ENCODE measurements at places on chromosomes 3 and 15.

- no peak for DNase-seq
Measured at GRCh38 chr3:104909721-104910120, 457.0 kb upstream of the ALCAM start.

DNA sequence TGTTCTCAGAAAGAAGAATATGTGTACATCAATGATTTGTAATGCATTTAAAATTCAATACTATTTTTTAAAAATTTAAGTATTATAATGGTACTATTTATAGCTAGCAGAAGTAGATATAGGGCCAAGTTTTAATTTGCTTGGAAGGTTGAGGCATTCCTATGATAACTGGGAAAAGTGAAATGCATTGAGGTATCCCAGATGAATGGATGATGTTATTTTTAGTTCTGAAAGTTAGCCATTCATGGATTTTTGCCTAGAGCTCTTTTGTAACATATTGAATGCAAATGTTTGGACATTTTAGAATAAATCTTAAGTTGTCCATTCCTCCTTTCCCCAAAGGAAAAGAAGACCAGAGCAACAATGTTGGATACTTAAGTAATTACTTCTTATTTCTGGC, 47.6 kb downstream of the GAP43 start:
- DNase-seq, result peak; percentile 49

DNA sequence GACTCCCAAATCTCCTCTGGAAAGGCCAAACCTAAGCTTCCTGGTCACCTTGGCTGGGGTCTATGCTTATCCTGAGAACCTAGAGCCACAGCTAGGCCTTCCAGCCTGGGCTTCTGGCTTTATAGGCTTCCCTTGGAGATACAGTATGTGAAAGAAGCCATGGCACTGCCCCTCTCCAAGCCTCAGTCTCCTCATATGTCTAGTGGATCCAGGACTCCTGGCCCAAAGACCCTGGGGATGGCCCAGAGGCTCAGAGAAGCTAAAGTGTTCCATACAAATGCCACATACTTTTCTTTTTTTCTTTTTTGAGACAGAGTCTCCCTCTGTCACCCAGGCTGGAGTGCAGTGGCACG, 8.6 kb downstream of the ACAA1 start:
- no peak for DNase-seq

GRCh38 chr15:51237816-51238215, 100.6 kb downstream of the CYP19A1 start:
- no peak for DNase-seq

DNA sequence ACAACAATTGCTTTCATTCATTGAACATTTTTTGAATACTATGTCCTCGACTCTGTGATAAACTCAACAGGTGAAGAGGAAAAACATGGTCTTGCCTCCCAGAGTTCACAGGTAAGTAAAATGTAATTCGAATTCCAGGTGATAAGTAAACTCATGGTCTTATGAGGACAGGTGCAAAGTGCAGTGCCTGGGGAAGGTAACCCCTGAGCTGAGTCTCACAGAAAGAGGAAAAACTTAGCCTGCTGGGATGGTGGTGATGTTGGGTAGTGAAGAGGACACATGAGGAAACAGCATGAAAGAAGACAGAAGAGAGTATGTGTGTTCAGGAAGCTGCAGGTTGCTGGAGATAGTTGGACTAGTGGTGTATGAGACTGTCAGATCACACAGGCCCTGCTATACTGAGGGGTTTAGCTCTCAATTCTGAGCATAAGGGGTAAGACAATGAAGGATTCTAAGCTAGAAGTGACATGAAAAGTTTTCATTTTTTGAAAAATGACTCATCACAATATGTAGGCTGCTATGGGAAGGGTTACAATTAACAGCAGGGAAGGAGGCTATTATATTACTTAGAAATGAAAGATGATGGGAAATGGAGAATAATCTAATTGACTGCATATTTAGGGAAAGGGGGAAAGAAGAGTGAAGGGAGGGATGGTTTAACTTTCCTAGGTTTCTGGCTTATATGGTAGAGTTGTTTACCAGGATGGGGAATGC, 111.3 kb downstream of the ISL2 start:
- no peak for DNase-seq

- peak; percentile 10 for DNase-seq
Measured at GRCh38 chr15:52006702-52007340, 12.2 kb upstream of the MAPK6 start.

GRCh38 chr3:144097163-144097562, 125.5 kb downstream of the DIPK2A start:
- no peak for DNase-seq

- peak; percentile 57 for DNase-seq
Measured at GRCh38 chr3:189714991-189715961, 84.1 kb downstream of the TP63 start.

DNA sequence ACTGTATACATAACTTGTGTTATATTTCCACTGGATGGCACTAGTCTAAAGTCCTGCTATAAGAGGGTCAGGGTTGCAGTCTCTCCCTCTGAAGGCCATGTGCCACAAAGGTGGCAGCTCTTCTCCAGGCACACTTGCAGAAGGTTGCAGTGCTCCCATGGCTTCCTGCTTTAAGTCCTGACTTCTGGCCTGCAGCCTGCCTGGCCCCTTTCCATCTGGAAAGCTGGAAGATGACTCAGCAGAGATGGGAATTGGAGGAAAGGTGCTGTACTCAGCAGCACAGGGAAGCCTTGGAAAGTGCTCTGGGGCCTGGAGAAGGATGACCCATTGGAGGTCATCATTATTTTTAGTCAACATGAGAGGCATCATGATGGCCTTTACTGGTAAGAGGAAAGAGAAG, 40.9 kb upstream of the MRPL3 start:
- no peak for DNase-seq

DNA sequence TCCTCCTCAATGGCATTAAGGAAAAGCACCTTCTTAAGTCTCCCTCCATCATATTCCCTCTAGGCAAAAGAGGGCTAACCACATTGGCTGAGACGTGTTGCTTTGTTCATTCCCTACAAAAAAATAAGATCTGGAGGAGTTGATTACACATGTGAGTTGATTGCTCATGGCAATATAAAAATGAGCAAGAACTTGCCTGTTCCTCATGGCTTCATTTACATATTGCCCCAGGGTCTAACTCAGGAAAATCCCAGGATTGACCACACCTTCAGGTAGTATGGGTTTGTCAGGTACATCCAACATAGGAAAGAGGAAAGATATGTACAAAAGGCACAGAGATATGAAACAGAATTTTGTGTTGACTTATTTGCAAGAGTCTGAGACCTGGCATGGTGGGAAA, 35.5 kb downstream of the NFKBIZ start:
- no peak for DNase-seq

- DNase-seq, result no peak
Measured at GRCh38 chr3:116059421-116060096, 385.7 kb downstream of the LSAMP start.

DNA sequence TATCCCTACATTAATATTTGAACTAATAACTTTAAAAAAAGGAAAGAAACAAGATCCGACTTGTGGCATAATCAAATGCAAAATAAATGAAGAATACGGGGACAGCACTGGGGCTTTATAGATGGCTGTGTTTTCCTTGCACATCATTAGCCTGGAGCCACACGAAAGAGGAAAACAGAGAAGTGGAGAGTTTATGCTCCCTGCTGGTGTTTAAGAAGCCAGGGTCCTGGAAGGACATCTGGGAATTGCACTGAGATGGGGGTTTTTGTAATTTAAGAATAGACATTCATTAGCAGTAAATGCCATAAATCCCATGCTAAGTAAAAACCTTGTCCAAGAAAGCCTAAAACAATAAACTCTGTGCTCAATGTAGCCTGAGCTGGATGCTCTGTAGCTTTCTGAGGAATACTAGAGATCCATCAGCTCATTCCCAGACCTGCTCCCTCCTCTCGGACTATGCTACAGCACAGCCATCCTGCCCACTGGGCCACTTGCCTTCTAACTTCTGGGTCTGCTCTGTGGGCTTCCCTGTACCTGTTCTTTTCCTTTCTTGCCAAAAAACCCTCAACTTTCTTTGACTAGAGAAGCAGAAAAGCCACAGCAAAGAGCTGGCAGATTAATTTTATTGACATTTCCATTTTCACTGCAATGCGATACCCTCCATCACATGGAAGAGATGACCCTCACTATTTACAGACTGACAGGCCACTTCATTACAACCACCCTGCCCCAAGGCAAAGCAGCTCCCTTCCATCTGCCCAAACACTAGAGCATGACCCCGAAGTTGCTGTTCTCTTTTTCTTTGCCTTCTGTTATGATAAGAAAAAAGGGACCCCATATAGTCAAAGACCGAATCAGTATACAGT, 62.3 kb downstream of the MEIS2 start:
- DNase-seq, result no peak

- DNase-seq, result no peak
Measured at GRCh38 chr3:54527953-54528352, 399.9 kb downstream of the LRTM1 start.

DNA sequence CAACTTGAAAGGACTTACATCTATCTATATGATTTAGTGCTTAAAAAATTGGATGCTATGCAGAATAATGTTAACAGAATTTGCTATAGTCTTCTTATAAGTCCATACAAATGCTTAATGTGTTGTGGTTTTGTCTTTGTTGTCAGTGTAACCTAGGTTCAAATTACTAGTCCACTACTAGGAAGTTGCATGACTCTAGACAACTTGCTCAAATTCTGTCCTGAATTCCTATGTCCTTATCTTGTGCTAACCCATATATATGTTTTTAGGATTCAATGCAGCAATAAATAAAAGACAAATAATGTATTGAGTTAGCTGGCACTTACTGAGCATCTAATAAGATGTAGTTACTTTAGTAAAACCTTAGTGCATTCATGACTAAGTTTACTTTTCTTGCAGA, 276.5 kb upstream of the KCNMB2 start:
- no peak for DNase-seq

DNA sequence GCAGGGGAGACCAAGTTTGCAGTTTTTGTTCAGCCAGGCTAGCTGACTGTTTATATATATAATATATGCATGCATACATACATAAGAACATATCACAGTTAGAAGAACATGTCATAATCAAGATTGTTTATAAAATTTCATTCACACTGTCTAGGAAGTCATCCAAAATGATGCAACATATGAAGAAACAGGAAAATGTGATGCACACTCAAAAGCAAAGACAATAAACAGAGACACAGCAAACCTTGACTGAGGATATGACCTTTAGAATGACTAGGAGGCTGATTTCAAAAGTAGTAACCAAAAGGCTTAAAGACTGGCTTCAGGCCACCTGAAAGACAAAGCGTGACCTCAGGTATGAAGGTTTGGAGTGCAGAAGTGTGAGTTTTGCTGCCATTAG, 166.2 kb upstream of the NDN start:
- no peak for DNase-seq

- DNase-seq, result no peak
Measured at GRCh38 chr3:50203809-50204803, 965 bp upstream of the SLC38A3 start.

- DNase-seq, result no peak
Measured at GRCh38 chr15:87527416-87527815, 729.1 kb downstream of the NTRK3 start.

DNA sequence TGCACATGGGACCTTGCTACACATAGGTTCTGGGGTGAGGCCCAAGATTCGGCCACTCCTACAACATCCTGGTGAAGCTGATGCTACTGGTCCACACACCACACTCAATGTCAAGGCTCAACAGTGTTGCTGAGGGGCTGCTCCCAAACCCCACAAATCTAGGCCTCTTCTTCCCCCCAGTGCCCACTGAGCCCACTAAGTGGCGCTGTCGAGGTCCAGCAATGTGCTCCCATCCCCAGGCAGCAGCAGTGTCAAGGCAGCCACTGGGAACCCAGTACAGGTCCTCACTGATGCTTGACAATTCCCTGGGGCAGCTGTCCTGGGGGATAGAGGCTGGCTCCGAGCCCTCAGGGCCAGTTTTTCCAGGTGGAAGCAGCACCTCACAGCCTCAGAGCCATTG, 21.5 kb downstream of the SCN5A start:
- no peak for DNase-seq

DNA sequence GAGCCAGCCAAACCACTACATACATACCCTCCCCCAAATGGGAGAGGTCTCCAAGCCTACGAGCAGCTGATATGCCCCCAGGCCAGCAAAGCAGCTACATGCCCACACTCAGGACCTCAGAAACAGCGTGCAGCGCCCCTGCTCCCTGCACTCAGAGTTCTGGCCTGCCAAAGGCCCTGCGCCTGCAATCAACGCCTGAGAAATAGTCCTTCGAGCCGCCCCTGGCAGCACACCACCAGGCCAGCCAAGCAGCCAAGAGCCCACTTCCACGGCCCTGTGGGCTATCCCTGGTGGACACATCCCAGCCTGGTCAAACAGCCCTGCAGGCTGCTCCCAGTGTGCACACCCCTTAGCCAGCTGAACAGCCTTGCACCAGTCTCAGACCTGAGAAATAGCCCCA, 139.1 kb downstream of the DMXL2 start:
- no peak for DNase-seq

- no peak for DNase-seq
Measured at GRCh38 chr3:4898454-4899313, 80.6 kb upstream of the BHLHE40 start.

DNA sequence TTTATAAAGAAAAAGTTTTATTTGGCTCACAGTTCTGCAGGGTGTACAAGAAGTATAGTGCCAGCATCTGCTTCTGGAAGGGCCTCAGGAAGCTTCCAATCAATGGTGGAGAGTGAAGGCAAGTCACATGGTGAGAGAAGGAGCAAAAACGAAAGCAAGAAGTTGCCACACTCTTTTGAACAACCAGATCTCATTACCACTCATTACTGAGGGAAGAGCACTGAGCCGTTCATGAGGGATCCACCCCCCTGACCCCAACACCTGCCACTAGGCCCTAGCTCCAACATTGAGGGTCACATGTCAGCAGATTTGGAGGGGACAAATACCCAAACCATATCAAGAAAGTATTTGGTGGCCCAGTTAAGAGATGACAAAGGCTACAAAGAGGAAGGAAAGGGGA, 239.3 kb upstream of the UBE2E1 start:
- DNase-seq, result no peak

DNA sequence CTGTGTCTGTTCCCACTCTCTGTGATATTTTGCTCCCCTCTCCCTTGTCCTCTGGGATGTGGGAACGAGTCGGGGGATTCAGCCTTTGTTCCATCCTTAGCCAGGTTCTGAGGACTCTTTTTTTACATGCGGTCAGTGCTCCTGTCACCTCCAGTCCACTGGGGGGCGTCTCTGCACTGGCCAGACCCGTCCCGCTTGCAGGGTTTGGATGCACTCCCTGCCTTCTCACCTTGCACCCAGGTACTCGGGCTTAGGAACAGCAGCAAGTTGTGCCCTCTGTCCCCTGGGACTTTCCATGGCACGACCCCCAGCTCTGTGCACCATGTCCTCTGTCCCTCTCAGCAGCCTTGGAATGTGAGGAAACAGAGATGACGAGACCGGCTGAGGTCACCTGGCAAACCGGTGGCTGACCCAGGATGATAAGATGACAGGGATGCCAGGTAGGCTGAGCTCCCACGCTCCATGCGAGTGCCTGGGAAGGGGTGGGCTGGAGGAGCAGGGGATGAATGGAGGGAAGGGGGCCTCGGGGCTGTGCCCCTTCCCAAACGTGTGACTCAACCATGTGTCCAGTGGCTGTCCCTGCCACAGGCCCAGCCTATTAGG, 27.3 kb upstream of the FGD5 start:
- no peak for DNase-seq

- no peak for DNase-seq
Measured at GRCh38 chr3:39065197-39065596, 13.4 kb downstream of the WDR48 start.

GRCh38 chr3:5426094-5426883, 238.8 kb downstream of the EDEM1 start:
- peak; percentile 27 for DNase-seq

GRCh38 chr15:63440756-63441155, 59.1 kb upstream of the CA12 start:
- no peak for DNase-seq
